Activated effector memory CD4-positive, alpha-beta T cell treated with Interleukin-2 at 50 U/mL for 16 hours (primary cell): ENCODE measurements at places on chromosomes 12 and 14.

GRCh38 chr12:32568228-32568627, 110.9 kb upstream of the DNM1L start:
- no peak for DNase-seq

DNA sequence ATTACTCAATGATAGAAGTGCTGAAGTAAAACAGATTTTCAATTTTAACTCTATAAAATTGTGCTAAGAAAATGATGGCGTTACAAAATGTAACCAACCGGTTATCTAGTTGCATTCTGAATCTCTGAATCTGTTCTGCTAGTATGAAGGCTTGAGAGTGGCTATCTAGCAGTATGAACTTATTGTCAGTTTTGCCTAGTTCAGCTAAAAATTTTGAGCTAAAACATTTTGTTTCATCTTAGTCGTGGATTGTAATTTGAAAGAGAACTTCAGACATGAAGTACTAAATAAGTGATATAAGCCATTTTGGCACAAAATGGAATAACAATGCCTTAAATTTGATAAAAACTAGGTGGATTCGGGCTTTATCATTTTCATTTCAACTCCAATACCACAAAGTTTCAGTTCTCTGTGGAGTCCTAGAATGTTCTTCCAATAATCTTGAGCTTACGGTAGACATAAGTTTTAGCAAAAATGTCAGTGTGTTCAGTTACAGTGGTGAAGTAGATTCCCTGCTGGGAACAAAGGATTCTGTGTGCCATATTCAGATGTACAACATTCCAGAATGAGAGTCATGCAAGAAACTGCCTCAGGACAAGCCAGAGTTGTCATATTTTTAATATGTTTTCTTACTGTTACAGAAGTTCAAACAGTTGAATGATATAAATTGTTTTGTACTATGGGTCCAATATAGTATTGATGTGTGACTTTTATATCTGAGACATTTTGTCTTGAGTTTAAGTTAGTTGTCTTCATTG, 28.1 kb downstream of the ATP6V1D start:
- no peak for DNase-seq

DNA sequence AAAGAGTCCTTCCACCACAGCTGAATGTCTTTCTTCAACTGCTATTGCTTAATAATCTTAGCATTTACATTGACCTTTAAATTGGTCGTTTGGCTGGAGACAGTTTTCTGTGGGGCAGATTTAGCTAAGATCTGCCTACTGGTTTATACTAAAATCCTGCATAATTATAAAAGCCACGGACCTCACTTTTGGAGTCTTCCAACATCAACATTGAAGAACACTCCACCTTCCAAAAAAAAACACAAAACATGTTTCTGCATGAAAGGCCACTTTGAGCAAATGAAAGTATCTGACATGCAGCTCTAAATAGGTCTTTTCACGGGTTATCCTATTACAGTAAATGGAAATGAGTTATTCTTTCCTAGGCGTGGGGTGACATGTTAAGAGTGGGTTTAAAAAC, 57.0 kb upstream of the KRR1 start:
- DNase-seq, result no peak

DNA sequence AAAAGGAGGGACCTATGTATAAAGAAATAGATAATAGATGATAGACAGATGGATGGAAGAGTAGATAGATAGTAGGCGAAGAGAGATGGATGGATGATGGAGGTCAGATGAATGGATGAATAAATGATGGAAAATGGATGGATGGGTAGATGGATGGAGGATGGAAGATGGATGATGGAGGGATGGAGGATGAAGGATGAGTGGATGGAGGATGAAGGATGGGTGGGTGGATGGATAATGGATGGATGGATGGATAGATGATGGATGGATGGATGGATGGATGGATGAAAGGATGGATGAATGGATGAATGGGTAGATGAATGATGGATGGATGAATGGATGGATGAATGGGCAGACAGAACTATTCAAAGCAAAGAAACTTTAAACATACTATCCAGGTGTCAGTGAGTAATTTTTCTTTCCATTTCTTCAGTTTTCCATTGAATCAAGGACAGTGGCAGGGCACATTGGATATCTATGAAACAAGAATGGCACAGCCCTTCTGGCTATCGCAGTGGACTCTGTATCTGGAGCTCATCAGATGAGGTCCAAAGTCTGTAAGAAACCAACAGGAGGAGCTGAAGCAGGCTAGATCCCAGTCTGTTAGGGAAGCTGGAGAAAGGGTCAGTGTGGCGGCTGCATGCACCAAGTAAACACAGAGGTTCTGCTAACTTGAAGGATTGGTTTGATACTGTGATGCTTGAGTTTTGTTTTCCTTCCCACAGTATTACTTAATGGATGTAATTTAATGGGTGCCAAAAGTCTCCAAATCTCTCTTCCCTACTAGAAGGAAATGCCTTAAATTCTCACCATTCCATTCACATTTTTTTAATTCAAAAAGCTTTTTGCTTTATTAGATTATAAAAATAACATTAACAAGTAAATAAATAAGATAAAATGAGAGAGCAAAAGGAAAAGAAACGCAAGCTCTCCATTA, 18.1 kb upstream of the MED13L start:
- DNase-seq, result no peak

DNA sequence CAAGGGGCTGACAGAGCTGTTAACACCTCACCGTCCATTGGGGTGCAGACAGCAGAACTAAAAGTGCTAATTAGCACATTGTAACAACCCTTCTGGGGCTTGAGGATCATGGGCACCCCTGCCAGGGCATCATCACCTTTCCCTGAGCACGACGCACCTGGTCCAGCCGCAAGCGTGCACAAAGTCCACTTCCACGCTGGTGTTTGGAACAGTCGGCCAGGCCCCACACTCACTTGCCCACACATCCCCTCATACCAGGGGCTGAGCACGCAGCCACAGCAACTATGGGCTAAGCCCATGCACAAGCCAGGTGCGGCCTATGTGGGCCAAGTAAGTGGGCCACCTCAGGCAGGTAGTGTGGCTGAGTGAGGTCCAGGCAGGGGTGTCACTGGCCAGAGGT, 148.7 kb downstream of the CCDC59 start:
- DNase-seq, result no peak

DNA sequence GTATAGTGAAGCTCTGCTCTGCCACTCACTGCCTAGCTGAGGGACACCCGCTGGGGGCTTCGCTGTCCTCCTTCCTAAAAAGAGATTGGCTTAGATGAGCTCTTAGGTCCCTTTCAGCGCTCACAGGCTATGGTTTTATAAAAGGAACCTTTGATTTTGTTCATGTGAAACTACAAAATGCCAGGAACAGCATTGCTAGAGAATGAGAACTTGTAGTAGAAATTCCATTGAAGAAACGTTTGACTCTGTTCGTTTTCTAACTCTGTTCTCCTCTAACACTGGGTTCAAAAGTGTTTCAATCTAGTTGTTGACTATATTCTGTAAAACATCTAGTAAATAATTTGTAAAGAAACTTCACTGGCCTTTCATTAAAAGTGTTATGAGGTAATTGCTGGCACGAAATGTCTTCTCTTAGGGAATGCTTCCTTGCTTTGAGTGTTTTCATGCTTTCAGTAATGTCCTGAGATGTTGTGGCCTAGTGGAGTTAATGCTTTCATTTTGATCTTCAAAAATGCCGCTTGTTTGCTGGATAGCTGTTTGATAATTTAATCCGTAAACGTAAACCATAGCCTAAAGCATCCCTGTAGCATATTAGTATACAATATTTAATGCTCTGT, 1.6 kb downstream of the MARK3 start:
- DNase-seq, result no peak

DNA sequence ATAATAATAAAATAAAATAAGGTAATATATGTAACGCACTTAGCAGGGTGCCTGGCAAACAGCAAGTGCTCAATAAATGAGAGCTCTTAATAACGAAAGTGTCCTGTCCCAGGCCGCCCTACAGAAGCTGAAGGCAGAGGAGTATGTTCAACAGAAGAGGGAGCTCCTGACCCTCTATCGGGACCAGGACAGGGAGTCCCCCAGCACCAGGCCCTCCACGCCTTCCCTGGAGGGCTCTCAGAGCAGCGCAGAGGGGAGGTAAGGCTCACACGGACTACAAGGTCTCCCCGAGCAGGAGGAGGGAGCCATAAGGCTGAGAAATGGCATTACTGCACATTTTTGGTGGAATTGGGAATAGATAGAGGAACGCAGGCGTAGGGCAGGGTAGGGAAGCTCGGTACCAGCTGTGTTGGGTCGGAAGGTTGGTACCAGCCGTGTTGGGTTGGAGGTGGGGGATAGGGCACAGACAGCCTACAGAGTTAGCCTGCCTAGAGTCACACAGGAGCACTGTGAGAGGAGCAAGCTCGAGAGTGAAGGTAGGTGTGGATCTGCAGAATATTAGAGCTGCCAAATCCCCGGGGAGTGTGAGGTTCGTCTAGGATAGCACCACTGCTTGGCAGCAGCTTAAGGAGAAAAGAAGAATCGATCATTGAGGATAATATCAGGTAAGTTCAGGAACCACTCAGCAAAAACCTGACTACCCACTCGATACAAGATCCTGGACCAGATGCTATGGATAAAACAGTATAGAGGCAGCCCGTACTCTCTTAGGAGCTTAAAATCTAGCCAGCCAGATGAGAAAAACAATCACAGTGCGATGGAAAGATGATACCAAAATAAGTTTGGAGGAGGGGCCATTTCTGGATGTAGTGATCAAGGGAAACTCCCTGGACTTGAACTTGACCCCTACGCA, 15.3 kb downstream of the TNFRSF1A start:
- no peak for DNase-seq

GRCh38 chr12:5466521-5466960, 34.6 kb downstream of the NTF3 start:
- DNase-seq, result no peak
